Hematopoietic multipotent progenitor cell treated with erythropoietin and hydrocortisone succinate and interleukin-3 and kit ligand, for 4 days (in vitro differentiated cells): ENCODE measurements at places on chromosomes 4 and X.

DNA sequence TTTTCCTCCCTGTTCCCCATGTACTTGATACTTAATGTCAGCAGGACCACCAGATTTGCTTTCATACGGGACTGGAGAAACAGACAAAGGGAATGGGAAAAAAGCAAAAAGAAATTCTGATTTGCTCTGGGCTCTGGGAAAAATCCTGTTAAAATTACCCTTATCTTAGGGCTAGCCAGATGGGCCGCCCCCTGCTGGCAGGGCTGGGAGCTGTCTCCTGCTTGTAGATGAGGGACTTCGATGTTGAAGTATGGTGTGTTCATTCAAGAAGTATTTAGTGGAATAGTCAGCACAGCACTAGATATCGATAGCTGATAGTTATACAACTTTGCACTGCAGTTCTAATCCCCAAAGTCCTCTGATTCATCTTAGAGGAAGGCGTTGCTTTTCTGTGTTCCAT, 45.8 kb downstream of the BCORL1 start:
- peak; percentile 56 for DNase-seq

GRCh38 chr4:147334478-147334877, 146.4 kb upstream of the EDNRA start:
- no peak for DNase-seq

- DNase-seq = no peak
Observed at GRCh38 chr4:98945297-98945850, 16.4 kb upstream of the EIF4E start.

- DNase-seq = peak; percentile 87
Observed at GRCh38 chrX:40107291-40108161, 9.8 kb upstream of the BCOR start.

DNA sequence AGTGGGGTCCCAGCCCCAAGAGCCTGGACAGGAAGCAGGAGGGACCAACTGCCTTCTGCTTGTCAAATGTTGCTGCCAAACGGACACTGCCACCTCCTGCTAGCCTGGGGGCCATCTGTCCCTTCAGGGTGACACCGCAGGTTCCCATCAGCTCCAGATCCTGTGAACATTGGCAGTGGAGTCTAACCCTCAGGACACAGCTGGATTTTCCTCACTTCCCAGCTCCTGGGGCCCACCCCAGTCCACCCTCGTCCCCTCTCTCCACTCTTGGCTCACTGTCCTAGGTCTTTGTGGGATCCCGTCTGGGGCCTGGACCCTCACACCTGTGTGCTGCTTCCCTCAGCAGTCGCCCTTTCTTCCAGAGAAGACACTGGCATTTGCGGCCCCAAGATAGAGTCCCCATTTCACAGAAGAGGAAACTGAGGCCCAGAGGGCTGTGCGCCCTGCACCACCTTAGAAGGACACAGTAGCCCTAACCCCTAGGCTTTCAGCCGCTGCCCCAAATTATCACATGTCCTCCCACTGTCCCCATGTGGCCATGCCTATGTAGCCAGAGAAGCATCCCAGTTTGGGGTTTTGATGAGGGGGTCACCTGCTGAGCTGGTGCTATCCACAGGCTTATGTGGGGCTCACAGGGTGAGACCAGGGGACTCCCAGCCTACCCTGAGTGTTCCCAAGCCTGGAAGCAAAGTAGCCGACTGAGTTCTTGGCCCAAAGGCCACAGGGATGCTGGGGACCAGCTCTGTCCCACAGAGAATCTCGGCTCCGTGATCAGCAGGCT, 20.1 kb downstream of the PPP2R2C start:
- no peak for DNase-seq

- no peak for DNase-seq
Observed at GRCh38 chr4:33850371-33850902, 2393.9 kb downstream of the ARAP2 start.

- DNase-seq = peak; percentile 32
Observed at GRCh38 chrX:9465380-9466123, 694 bp downstream of the TBL1X start.

GRCh38 chr4:150391052-150391451, 190.9 kb upstream of the MAB21L2 start:
- no peak for DNase-seq

GRCh38 chr4:113967687-113968086, 11.8 kb downstream of the ARSJ start:
- DNase-seq = no peak

DNA sequence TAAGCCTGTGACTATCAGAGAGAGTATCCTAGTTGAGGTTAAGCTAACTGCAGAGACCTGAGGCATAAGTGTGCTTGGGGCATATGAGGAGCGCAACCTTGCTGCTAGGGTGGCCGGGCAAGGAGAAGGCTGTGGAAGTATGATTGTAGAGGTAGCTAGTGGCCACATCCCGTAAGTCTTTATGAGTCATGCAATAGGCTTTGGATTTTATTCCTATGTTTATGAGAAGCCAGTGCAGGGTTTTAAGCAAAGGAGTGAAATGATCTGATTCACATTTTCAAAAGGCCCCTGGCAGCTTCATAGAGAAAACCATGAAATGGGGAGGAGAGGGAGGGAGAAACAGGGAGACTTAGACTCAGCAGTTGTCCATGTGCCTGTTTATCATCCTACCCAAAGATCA, 92.1 kb upstream of the WDFY3 start:
- DNase-seq = no peak

DNA sequence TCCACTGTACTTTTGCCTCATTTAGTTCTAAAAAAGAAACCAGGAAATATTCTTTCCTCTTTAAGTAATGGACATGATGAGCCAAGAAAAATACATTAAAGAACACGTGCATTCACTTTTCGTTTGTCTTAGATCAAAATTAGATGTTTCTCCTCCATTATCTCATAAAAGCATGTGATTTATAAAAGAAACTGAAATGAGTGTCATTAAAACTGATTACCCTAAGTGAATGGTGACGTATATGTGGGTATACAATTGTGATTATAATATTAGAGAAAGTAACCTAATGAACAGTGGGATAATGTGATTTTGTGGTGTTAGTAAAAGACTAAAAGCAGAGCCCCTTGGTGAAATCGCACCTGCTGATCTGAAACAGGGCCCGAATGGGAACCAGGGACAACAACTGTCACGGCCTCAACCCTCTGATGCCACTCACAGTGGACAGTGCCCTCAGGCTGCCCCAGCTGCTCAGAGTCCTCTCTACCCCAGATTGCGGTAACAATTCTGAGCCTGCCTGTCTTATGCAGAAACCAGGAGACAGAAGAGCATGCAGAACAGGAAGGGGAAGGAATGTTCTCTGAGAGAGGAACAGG, 25.7 kb upstream of the HS6ST2 start:
- DNase-seq = no peak

- DNase-seq = no peak
Observed at GRCh38 chr4:70714079-70714887, 7.5 kb upstream of the RUFY3 start.

- no peak for DNase-seq
Observed at GRCh38 chr4:2606960-2607506, 70.6 kb downstream of the FAM193A start.

- no peak for DNase-seq
Observed at GRCh38 chrX:141221611-141222010, 20.7 kb downstream of the SPANXC start.

DNA sequence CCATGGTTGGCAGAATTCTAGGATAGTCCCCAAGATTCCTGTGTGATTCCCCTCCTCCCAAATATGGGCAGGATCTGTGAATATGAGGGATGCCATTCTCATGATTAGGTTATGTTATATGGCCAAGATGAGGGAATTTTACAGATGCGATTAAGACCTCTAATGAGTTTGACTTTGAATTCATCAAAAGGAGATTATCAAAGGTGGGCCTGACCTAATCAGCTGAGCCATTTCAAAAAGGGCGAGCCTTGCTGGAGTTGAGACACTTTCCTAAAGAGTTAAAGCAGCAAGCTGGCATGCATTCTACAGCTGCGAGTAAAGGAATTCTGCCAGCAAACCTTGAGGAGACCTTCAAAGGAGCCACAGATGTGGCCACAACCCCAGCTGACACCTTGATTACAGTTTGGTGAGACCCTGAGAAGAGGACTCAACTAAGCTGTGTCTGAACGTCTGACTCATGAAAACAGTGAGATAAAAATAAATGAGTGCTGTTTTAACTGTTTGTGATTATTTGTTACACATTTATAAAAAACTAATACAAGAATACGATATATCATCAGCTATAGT, 31.7 kb upstream of the TMPRSS11D start:
- DNase-seq = no peak

- no peak for DNase-seq
Observed at GRCh38 chr4:182177166-182177565, 66.0 kb upstream of the TENM3 start.

- no peak for DNase-seq
Observed at GRCh38 chr4:34091451-34091850, 2152.9 kb downstream of the ARAP2 start.

DNA sequence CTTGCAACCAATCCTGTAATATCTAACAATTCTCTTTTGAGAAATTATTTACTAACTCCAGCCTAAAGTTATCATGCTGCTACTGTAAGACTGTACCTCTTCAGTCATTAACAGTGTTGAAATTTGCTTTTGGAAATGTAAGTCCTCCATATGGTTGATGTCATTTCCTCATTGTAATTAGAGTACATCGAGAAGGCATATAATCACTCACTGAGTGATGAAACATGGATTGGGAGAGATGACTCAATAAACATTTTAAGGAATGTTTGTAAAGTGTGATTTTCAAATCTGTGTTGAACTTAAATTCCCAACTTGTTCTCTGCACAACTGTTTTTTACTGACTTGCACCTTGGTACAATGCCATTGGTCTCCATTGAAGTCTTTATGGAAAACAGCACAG, 61.2 kb downstream of the HMGB2 start:
- no peak for DNase-seq

DNA sequence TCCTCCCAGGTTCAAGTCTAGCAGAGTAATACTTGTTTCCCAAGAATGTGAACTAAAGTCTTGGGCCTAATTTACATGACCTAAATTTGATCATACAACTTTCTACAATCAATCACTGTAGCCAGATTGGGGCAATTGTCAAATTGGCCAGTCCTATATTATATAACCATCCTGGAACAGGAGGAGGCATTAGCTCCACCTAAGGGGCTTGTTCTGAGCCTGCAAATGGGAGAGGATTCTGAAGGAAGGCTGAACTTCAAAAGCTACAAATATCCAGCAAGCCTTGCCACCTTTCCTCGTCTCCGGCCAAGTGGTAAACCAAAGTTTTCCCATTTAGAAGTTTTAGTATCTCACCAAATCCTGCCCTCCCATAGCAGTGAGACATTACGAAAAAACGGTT, 1289.6 kb upstream of the TENM3 start:
- DNase-seq = peak; percentile 7

GRCh38 chr4:128301979-128302378, 14.4 kb upstream of the PGRMC2 start:
- DNase-seq = peak; percentile 42

DNA sequence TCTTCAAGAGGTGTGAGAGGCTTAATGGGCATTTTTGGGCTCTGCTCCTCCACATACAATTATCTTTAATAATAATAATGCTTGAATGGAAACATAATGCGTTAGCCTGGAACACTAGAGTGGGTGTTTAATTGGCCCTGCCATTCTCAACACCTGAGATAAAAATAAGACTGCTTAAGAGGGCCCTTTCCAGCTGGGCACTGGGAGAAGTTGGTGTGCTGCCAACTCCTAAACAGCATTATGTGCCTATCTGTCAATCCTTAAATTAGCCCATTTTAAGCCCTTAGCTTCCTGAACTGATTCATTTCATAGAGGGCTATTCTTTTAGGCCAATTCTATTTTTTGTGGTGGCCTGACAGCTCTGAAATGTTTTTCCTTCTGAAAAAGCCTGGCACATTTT, 211.1 kb upstream of the ZIC3 start:
- DNase-seq = no peak

GRCh38 chrX:31021537-31021936, 50.3 kb downstream of the FTHL17 start:
- DNase-seq = no peak

- peak; percentile 86 for DNase-seq
Observed at GRCh38 chrX:154751203-154751668, 359 bp upstream of the GAB3 start.

DNA sequence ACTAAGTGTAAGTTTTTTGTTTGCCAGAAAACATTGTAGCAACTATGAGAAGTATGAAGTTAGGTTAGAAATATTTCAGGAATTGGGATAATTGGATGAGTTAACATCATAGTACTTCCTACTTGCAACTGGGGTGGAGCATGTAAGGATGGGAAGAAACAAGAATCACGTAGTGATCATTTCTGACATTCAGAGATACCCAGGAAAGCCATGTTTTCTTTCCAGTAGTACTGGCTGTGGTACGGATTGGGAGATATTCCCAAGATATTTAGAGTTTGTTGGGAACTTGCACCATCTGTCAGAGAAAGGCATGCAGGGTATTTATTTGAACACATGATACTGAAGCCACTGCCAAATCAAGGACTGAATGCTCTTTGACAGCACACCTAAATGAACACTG, 87.6 kb upstream of the SLC4A4 start:
- DNase-seq = no peak

- DNase-seq = no peak
Observed at GRCh38 chrX:73468376-73468775, 21.5 kb downstream of the CDX4 start.

- DNase-seq = no peak
Observed at GRCh38 chrX:137566746-137567679, 1.1 kb downstream of the ZIC3 start.

GRCh38 chrX:125205133-125205917, 114.3 kb upstream of the TEX13C start:
- peak; percentile 56 for DNase-seq

- DNase-seq = no peak
Observed at GRCh38 chrX:17161991-17162390, 213.0 kb upstream of the NHS start.

DNA sequence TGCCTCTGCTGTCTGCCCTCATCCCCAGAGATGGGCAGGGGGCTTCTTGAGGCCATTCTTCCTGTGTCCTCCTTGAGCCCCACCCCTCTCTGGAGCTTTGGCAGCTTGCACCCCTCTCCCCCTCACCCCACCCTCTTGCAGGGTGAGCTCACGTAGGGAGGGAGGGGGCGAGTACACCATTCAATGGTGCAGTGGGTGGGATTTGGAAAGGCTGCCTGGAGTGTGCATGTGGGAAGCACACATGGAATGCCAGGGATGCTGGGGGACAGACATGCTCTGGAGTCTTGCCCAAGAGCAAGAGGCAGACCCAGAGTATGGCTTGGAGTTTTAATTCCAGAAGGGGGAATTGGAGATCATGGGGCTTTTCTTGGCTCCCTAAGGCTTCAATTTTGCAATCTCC, 5.6 kb downstream of the PAK3 start:
- no peak for DNase-seq

- DNase-seq = no peak
Observed at GRCh38 chr4:27484216-27484615, 623.6 kb downstream of the STIM2 start.

- DNase-seq = no peak
Observed at GRCh38 chrX:103562801-103563200, 22.5 kb upstream of the TCEAL4 start.

GRCh38 chr4:1554876-1555265, 129.2 kb downstream of the FAM53A start:
- DNase-seq = no peak

DNA sequence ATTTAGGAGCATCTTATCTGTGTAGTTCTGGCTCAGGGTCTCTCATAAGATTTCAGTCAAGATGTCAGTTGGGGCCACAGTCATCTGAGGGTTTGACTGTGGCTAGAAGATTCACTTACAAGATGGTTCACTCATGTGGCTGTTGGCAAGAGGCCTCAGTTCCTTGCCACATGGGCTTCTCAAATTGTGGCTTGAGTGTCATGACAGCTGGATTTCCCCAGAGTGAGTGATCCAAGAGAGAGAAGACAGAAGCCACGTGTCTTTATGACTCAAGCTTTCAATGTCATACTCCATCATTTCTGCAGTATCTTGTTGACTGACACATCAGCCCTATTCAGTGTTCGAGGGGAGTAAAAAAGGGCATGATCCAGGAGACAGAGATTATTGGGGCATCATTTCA, 131.3 kb upstream of the AP1S2 start:
- DNase-seq = no peak
